Left ventricle myocardium inferior (tissue), 1 donor: ENCODE measurements at places on chromosomes 7 and 10.

- no peak for DNase-seq
Observed at GRCh38 chr10:116418389-116418788, 9.3 kb upstream of the PNLIPRP3 start.

DNA sequence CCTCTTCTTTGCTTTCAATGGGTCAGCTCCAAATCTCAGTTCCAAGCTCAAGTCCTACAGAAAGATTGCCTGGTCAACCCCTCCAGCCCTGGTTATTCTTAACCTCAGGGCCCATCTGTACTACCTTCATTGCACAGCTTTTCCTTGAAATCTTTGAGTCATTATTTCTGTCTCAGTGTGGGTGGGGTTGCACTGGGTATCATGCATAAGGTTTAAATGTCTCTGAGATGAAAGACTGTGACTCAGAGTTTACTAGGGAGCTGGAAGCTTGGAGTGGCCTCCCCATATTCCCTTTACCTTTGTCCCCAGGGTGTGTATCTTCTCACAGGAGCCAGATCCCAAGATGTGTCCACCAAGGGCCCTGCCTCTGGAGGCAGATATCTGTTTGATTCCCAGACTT lies 3.3 kb upstream of the OR6V1 start:
- DNase-seq = no peak

GRCh38 chr7:32155712-32156111 lies 85.5 kb upstream of the PDE1C start:
- DNase-seq = no peak

DNA sequence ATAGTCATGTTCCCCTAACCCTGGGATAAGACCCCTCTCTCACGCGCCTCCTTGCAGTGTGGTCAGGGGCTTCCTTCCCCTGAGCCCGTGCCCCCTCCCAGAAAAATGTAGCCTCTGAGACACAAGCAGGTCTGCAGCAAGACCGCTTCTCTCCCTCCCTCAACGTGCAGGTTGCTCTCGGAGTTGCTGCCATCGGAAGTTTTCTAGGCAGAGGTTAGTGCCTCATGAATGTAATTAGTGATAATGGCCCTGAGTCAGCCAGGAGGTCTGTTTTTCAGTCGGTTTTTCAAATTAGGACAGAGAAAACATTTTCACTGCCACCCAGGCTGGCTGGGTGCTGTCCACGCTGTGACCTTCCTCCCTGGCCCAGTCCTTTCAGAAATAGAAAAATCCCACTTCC lies 43.2 kb upstream of the PRLHR start:
- DNase-seq = no peak

DNA sequence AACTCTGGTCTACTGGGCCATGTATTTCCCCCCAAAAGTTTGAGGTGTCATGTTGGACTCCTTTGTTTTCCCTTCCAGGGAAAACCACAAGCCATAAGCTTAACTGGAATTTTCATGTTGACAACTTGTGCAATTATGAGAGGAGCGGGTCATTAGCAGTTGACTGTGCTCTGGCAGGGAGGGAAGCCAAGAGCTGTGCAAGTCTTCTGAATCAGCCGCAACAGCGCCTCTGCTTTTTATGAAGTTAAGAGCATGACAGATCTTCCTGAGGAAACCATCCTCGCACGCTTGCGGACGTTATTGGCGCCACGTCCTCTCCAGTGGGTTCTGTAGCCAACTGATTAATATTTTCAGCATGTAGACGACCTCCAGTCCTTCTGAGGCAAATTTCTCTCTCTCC lies 148.7 kb upstream of the MKI67 start:
- no peak for DNase-seq

GRCh38 chr7:42170724-42171123 lies 66.3 kb downstream of the GLI3 start:
- no peak for DNase-seq

DNA sequence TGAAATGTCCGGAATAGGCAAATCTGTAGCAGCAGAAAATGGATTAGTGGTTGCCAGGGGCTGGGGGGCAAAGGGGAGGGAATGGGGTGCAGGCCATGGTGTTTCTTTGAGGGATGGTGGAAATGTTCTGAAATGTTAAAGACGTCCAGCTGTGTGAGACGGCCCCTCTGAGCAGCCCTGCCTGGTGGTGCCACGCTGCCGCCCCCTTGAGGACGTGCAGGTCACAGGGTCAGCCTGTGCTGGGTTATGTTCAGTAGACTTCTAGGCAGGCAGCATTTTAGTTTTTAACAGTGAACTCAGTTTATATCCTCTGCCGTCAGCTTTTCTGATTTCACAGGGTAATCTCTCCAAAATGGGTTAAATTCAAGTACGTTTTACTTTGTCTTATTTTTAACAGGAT lies 9.4 kb downstream of the NUB1 start:
- DNase-seq = no peak

- DNase-seq = no peak
Observed at GRCh38 chr10:61786728-61787127, 114.8 kb upstream of the ARID5B start.

DNA sequence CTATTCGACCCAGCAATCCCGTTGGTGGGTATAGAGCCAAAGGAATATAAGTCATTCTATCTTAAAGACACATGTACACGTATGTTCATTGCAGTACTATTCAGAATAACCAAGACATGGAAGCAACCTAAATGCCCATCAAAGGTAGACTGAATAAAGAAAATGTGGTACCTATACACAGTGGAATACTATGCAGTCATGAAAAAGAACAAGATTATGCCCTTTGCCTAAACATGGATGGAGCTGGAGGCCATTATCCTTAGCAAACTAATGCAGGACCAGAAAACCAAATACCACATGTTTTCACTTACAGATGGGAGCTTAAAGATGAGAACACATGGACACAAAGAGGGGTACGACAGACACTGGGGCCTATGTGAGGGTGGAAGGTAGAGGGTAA lies 845.3 kb downstream of the TYW1 start:
- DNase-seq = no peak

GRCh38 chr7:133052826-133053225 lies 29.1 kb downstream of the CHCHD3 start:
- DNase-seq = no peak

GRCh38 chr10:2509081-2509531 lies 558.2 kb upstream of the PFKP start:
- no peak for DNase-seq

DNA sequence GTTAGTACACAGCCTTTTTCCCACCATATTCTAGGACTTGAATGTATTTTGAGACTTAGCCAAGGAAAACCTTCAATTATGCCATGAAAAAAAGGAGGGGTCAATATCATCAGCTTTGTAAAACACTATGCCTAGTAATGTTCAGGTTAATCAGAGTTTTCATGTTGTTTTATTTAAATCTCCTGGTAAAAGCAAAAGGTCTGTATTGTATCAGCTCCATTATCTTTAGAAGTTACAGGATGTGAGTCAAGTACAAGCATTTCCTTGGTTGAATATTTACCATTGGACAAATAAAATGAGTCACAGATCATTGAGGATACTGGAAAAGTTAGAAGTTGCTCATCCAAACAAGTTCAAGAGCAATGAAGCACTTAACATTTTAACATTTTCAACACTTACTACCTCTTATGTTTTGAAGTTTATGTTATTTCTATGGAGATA lies 89.9 kb upstream of the CAPZA2 start:
- no peak for DNase-seq

DNA sequence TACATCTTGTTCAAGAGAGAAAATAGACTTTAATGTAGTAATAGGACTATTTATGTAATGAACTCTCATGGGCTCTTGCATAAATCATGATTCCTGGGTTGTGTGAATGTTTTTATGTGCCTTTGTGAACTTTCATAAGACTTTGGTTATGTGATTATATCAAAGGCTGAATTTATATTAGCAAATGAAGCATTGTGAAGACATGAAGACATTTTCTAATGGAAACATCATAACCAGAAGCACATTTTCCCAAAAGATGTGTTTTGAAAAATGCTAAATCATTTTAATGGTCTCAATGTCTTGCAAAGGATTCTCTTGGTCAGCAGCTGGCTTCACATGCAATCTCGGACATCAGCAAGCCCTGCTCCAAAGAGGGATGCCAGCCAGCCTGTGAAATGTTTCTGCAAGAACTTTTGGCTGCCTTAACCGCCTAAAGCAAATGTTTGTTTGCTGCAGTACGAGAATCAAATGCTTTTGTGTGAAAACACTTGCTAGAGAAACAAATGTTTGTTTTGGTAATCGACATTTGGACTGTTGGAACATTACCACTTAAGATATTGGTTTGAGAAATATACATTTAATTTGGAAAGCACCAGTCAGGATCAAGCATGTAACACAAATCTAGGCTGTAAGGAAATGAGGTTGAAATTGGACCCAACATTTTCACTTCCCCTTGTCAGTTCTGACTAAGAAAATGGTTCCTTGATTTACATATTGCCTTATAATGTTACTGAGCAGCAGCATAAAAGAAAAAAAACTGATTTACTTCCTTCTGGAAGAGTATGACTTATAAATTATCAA lies 102.1 kb downstream of the RTKN2 start:
- peak; percentile 20 for DNase-seq
